ENCODE measurements at places on chromosomes 4 and X.

- no peak for DNase-seq
Measured at GRCh38 chr4:179855469-179855868, 2387.7 kb upstream of the TENM3 start.

GRCh38 chr4:2247128-2248043, 5.5 kb upstream of the HAUS3 start:
- DNase-seq, result no peak

- DNase-seq, result peak; percentile 35
Measured at GRCh38 chrX:39869846-39870601, 227.7 kb downstream of the BCOR start.

DNA sequence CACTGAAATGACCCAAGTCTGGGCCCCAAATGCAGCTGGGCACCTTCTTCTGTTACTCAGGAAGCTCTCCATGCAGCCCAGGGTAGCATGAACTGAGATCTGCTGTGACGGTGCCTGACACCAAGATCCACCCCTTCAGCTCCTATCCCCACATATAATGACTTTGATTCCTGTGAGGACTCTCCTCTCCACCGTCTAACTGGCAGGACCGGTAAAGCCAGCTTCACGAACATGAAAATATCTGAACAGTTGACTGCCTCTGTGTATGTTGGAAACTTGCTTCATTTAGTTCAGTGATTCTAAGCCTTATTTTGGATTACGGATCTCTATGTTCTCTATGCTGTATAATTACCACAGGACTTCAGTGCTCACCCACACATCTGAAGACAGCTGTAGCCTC, 115.5 kb upstream of the TMEM150C start:
- DNase-seq, result peak; percentile 43

GRCh38 chrX:45823536-45823935, 622.9 kb upstream of the DIPK2B start:
- no peak for DNase-seq

DNA sequence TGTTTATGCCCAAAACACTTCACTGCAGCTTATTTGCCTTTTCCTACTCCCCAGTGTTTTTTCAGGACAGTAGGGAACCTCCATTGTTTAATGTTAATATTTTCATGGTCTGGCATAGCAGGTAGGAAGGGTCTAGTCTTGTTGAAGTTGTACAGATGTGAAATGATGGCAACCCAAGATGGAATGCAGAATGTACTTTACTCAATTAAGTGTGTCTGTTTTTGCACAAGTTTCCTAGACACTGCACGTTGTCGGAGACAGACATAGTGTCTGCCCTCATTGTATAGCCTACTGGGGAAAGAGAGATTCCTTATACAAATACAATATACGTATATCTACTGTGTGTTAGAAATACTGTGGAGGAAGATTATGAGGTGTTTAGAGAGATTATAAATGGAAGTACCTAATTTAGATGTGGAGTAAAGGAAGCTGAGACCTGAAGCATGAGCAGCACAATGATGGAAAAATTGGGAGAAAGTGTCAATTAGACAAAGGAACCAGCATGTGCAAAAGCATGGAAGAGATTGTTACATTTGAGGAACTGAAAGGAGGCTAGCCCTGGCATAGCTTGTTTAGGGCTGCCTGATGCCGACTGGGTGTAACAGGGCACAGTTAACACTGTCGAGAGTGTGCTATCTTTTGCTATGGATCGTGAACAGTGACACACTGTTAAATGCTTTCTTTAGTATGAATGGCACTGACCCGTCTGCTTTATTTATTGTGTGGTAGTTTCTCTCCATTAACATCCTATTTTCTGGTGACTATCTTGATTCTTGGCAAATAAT, 18.4 kb downstream of the CPEB2 start:
- no peak for DNase-seq

GRCh38 chrX:143634309-143634662, 1.6 kb downstream of the SLITRK4 start:
- no peak for DNase-seq

DNA sequence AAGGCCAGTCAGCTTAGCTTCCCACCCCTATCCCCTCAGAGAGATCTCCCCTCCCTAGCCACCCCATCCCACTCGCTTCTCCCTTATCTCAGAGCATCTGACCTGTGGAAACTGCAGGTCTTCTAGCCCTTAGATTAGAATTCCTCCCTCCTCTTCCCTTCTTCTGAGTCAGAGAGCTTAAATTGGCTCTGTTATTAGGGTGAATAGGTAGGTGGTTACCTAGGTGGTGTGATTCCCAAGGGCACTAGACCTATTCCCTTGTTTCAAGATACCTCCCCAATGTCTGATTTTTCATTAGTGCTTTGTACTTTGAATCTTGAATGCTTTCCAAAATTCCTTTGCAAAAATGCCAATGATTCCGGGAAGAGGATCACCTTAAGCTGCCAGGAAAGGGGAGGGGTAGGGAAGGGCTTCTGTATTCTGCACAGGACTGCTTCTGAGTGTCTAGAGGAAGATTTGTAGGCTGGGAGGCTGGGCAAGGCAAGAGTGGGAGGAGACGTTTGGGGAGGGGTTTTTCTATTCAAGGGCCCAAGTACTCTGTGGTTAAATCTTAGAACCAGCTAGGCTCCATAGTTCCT, 24.5 kb upstream of the MSN start:
- DNase-seq, result peak; percentile 6

DNA sequence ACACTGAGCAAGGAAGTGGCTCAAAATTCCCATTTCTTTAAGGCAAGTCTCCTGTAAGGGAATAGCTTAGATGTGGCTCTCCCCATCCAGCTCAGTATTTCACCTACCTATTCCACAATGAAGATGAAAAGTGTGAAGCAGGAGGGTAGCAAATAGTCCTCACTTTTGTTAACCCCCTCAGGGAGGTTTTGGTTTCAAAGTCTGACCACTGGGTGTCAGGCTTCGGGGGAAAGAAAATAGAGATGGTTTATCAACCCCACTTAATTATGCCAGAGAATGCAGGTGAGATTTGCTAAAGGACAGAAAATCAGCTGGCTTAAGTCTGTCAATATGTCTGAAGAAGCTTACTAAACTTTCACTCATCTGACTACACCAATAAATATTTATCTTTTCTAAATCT, 69.5 kb downstream of the DHX15 start:
- no peak for DNase-seq

GRCh38 chr4:167767281-167767680, 325.1 kb upstream of the ANXA10 start:
- no peak for DNase-seq

DNA sequence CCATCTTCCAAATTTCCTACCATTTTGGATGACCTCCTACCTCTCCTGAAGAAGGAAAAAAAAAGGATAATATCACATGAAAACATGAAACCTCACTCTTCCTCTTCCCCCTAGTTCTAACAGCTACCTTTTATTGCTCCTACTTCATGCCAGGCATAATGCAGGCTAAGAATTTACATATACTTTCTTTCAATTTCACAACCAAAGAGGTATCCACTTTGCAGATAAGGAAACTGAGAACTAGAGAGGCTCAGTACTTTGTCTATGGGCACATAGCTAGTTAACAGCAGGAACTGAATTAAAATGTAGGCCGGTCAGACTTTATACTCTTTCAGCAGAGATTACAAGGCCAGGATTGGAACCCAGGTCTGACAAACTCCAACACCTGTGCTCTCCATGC, 34.4 kb upstream of the BEND2 start:
- no peak for DNase-seq

DNA sequence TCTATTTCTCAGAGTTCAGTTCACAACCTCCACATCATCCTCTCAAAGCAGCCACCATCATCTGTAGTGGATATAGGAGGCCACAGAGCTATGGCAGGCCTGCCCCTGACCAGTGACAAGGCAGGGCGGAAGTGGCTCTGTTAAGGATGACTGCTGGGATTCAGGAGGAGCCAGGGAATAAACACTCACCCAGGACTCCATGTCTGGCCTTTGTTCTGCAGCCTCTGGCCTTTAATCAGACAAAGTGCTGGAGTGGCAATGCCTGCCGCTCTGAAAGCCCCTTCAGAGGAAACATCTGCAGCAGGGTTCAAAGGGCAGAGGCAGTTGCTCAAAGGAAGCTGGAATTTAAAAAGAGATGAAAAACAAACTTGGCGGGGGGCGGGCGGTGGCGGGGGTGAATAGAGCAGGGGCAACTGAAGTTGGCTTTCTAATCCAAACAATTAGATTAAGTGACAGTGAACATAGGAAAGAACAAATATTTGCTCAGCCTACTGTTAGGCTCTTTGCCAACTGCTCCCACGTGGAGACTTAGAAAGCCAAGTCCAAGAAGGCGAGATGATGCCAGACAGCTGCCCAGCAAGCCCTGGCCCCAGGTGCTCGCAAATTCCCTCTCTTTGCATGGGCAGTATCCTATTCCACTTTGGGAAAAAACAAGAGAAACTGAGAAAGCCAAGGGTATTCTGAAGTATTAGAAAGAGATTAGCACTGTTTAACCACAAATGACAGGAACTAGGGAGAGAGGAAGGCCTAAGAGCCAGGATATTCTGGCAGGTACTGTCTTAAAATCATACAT, 5.5 kb downstream of the MPP1 start:
- DNase-seq, result peak; percentile 52

DNA sequence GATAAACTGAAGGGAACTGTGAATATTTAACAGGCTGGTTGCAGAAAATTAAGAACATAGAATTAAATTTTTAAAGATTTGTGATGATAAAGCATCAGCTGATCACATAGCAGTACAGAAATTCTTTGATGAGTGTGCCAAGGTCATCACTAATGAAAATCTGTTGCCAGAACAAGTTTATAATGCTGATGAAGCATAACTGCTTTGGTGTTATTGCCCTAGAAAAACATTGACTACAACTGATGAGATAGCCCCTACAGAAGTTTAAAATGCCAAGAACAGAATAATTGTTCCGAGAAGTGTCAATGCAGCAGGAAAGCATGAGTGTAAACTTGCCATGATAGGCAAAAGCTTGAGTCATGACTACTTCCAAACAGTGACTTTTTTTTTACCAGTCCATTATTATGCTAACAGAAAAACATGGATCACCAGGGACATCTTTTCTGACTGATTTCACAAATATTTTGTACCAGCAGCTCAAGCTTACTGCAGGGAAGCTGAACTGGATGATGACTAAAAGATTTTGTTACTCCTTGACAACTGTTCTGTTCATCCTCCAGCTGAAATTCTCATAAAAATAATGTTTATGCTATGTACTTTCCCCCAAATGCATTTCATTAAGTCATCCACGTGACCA, 1136.6 kb downstream of the FAT4 start:
- no peak for DNase-seq

- no peak for DNase-seq
Measured at GRCh38 chr4:78585633-78586032, 34.1 kb downstream of the ANXA3 start.

- DNase-seq, result no peak
Measured at GRCh38 chr4:102735582-102735981, 25.2 kb downstream of the MANBA start.

- DNase-seq, result no peak
Measured at GRCh38 chrX:140744085-140744484, 34.5 kb downstream of the LINC00632 start.

GRCh38 chr4:813900-814299, 12.0 kb downstream of the CPLX1 start:
- no peak for DNase-seq

GRCh38 chr4:151114986-151115385, 15.6 kb downstream of the RPS3A start:
- DNase-seq, result no peak

GRCh38 chrX:15853586-15854079, 980 bp downstream of the AP1S2 start:
- DNase-seq, result no peak

- DNase-seq, result no peak
Measured at GRCh38 chrX:118541482-118541881, 45.9 kb downstream of the DOCK11 start.

GRCh38 chr4:3174371-3175338, 74.3 kb upstream of the MSANTD1 start:
- no peak for DNase-seq

GRCh38 chr4:3044870-3045819, 29.2 kb downstream of the HTT-AS start:
- DNase-seq, result peak; percentile 20

GRCh38 chrX:130144509-130144908, 21.1 kb downstream of the AIFM1 start:
- no peak for DNase-seq

DNA sequence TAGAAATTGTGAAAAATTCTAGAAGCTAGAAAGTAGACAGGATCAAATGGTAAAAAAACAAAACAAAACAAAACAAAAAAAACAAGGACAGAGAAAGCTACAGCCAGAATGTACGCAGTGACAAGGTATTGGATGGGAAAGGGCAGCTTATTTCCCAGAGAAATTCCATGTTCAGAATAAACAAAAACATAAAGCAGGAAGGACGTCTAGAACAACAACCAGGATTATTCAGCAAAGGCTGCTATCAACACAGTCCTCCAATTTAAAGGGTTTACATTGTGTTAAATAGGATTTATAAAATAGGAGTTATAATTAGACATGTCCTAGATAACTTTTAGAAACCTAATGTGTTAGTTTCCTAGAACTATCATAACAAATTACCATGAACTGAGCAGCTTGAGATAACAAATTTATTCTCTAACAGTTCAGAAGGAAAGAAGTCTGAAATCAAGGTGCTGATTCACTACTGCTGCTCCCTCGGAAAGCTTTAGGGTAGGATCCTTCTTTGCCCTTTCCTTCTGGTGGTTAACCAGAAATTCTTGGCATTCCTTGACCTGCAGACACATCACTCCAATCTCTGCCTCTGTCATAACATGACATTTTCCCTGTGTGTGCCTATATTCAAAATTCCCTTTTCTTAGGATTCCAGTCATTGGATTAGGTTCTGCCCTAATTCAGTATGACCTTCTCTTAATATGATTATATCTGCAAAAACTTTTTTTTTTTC, 175.6 kb downstream of the SNCA start:
- DNase-seq, result no peak

DNA sequence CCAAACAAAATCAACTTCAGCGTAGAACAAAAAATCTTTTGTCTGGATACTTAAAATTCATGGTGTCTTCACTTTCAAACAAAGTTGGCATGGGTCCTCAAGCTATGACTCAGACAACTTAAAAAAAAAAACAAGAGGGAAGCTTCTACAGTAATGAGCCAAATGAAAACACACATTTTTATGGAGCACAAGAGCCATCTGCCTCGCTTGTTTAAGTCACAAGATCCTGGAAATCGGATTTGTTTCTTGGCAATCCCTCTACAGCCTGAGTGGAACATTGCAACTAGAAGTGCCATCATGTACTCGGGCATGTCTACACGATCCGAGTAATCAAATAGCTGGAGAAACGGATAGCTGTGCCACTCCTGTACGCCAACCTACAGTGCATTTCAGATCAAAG, 22.6 kb downstream of the LAMP2 start:
- DNase-seq, result no peak

DNA sequence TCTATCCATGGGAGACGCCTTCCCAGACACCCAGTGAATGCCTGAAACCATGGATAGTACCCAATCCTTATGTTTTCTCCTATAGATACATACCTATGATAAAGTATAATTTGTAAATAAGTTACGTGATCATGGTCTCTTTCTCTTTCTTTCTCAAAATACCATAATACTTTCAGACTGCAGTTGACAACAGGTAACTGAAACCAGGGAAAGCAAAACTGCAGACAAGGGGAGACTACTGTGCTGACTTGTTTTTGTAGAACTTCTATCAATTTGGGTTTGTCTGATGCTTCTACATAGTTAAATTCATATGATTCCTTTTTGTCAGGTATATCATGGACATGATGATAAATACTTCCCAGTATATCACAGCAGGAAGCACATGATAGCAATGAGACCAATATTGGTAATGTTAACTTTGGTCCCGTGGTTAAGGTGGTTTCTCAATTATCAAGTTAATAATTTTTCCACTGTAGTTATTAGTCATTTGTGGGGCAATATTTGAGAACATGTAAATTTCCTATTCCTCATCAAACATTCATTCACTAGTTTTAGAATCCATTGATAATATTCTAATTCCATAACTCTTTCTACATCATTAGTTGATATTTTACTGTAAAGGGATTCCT, 298.0 kb upstream of the TET2 start:
- DNase-seq, result no peak

Measured in Calu3 (cell line).